ENCODE measurements at places on chromosomes 1 and 21.
A peak's percentile ranks its signal among the peaks of the same experiment; 100 is the strongest.

DNA sequence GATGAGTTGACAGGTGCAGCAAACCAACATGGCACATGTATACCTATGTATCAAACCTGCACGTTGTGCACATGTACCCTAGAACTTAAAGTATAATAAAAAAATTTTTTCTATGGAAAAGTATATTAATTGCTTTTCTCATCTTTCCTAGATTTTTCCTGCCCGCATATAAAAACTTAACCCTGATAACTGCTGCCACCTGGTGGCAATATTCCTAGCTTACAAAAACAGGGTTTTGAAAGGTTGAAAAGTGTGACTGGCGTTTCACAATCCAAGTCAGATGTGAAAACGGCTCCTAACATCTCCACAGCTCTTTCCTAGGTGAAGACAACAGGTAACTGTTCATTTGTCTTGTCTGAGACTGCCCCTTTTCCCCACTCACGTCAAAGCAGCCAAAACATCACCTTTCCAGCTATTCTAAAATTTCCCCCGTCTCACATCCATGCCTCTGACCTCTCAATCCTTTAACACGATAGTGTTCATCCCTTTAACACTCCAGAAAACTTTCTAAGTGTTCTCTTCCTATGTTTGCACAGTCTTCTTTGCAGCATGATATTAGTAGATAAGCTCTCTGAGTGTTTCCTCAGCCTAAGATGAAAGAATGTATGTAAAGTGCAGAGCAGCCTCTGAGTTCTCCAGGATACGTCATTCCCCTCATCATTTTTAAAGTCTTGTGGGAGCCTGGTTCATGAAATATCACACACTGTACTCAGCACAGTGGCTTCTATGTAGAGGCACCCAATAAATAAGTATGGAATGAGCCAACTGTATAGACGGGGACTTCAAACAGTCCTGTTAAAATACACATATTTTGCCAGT lies 27.5 kb downstream of the OVGP1 start:
- H3K27ac ChIP-seq: no peak overlapping the region
- DNase-seq: peak; percentile 33
- H3K4me1 ChIP-seq: no peaks in the 10 kb centered on the region
- peaks cover 10% of the 10 kb centered on the region for H3K27me3 ChIP-seq
- no peaks in the 10 kb centered on the region for H3K36me3 ChIP-seq
- no peak overlapping the region for H3K4me3 ChIP-seq

DNA sequence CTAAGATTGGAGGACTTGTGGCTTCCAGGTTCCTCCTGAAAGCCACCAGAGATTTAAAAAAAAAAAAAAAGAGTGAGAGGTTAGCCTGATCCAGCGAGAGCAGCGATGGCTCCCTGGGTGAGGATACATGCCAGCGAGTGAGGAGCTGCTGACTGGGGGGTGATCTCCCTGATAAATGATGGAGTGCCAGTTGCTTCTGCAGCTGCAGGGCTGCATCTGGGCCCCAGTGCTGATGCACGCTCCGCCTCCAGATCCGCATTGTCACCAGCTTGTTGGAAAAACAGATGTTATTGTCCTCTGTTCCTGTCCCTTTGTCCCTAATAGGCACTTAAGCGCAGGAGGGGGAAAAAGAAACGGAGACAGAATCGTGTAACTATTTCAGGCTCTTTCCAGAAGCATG lies 28.6 kb downstream of the UBIAD1 start:
- H3K27ac ChIP-seq: no peak overlapping the region
- H3K27me3 ChIP-seq: peaks cover 2% of the 10 kb centered on the region
- H3K36me3 ChIP-seq: no peaks in the 10 kb centered on the region
- H3K4me1 ChIP-seq: no peaks in the 10 kb centered on the region
- no peak for DNase-seq

DNA sequence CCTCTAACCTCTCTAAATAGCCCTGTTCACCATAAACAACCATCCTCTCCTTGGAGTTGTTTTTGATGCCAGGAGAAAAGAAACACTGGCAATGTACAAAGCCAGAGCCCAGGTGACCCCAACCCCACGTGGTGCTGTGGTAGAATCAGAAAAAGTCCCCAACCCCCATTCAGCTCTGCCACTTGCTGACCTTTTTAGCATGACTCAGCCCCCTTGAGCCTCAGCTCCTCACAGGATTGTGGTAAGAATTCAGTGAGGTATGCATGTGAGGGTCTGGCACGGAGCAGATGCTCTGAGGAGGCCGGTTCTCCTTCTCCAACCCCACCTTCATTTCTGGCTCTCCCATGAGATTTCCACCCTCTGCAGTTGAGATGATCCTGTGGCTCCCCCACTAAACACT lies 11.1 kb upstream of the CHI3L1 start:
- no peaks in the 10 kb centered on the region for H3K4me1 ChIP-seq
- H3K36me3 ChIP-seq: no peaks in the 10 kb centered on the region
- peaks cover 15% of the 10 kb centered on the region for H3K27me3 ChIP-seq
- no peak overlapping the region for H3K4me3 ChIP-seq

- no peak overlapping the region for H3K27ac ChIP-seq
- H3K4me3 ChIP-seq: no peak overlapping the region
- no peaks in the 10 kb centered on the region for H3K4me1 ChIP-seq
Measured at GRCh38 chr1:88175631-88176226, 508.3 kb upstream of the PKN2 start.

DNA sequence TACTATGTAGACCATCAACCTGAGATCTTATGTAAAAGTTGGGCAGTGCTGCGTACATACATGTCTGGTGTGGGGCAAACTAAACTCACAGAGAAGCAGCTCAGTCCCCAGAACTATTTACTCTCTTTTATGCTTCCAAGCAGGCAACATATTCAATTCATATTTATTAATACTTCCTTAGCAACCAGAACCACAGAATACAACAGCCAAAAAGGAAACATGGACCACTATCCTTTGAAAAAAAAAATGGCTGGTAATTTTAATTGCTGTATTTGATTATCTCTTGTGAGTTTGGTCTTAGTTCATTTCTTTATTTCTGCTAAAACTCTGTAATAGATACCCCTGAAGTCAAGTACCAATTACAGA lies 1.5 kb upstream of the PPP1R15B start:
- DNase-seq: no peak
- no peaks in the 10 kb centered on the region for H3K27me3 ChIP-seq
- H3K4me1 ChIP-seq: peaks cover 19% of the 10 kb centered on the region
- no peak overlapping the region for H3K4me3 ChIP-seq
- peaks cover 32% of the 10 kb centered on the region for H3K36me3 ChIP-seq

- H3K27me3 ChIP-seq: no peaks in the 10 kb centered on the region
- no peak overlapping the region for H3K4me3 ChIP-seq
- H3K4me1 ChIP-seq: no peaks in the 10 kb centered on the region
- H3K27ac ChIP-seq: no peak overlapping the region
- no peak for DNase-seq
Measured at GRCh38 chr1:98559291-98559690, 102.2 kb upstream of the SNX7 start.

GRCh38 chr1:166390366-166391033 lies 223.7 kb upstream of the FAM78B start:
- H3K27me3 ChIP-seq: no peaks in the 10 kb centered on the region
- no peak overlapping the region for H3K4me3 ChIP-seq
- H3K27ac ChIP-seq: no peak overlapping the region
- DNase-seq: no peak
- peaks cover 26% of the 10 kb centered on the region for H3K4me1 ChIP-seq
- H3K36me3 ChIP-seq: no peaks in the 10 kb centered on the region

DNA sequence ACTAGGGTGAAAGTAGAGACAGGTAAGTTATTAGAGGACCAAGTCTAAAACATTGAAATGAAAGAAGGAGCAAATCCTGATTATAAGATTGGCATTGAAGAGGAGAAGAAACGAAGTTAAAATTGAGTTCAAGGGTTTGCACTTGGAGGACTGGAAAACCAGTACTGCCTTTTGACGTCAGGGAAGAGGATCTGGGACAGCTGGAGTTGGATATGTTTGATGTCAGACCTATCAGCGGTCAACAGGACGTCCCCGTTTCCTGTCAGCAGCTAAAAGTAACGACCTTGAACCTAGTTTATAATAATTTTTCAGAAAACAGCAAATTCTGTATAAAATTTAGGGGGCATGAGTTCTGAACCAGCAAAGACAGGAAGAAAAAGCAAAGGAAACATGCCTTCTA lies 1.2 kb upstream of the NID1 start:
- H3K36me3 ChIP-seq: peaks cover 3% of the 10 kb centered on the region
- H3K4me1 ChIP-seq: peaks cover 11% of the 10 kb centered on the region
- DNase-seq: no peak

- no peak overlapping the region for H3K4me3 ChIP-seq
- no peak overlapping the region for H3K27ac ChIP-seq
- peaks cover 8% of the 10 kb centered on the region for H3K4me1 ChIP-seq
- no peak for DNase-seq
- no peaks in the 10 kb centered on the region for H3K36me3 ChIP-seq
Measured at GRCh38 chr1:226943927-226944326, 3.8 kb downstream of the COQ8A start.

DNA sequence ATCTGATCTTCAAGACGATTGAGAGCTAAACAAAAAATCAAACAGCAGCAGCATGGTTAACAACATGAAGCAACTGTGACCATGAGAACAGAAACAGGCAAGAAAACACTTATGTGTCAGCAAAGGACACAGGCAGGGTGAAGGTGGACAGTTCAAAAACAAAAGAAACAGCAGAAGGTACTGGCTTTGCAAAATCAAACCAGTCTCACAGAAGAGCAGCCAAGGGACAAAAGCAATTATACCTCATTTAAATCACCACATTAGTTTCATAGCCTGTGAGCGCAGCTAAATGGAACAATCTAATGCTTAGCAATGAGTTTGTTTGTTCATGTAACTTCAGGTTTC lies 59.1 kb downstream of the CAPN2 start:
- peak overlapping the region; percentile 93 for H3K27ac ChIP-seq
- H3K36me3 ChIP-seq: peaks cover 76% of the 10 kb centered on the region
- no peak for DNase-seq
- H3K4me3 ChIP-seq: no peak overlapping the region
- no peaks in the 10 kb centered on the region for H3K27me3 ChIP-seq

DNA sequence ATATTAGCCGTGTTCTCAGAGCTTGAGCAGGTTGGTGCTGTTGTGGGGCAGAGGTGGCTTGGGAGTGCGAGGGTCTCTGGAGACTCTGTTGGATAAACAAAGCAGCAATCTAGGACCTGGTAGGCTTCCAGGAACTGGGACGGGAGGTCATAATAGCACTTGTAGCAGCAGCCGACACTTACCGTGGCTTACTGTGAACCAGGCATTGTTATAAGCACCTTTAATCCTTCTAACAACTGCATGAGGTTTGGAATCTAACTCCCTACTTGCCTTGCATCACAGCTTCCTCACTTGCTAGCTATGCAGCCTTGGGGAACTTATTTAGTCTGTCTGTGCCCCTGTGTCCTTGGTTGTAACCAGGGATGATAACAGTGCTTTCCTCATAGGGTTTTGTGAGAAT lies 94.9 kb downstream of the NAV1 start:
- no peak for DNase-seq
- H3K36me3 ChIP-seq: peaks cover 4% of the 10 kb centered on the region
- H3K27me3 ChIP-seq: no peaks in the 10 kb centered on the region
- H3K27ac ChIP-seq: no peak overlapping the region
- no peak overlapping the region for H3K4me3 ChIP-seq

DNA sequence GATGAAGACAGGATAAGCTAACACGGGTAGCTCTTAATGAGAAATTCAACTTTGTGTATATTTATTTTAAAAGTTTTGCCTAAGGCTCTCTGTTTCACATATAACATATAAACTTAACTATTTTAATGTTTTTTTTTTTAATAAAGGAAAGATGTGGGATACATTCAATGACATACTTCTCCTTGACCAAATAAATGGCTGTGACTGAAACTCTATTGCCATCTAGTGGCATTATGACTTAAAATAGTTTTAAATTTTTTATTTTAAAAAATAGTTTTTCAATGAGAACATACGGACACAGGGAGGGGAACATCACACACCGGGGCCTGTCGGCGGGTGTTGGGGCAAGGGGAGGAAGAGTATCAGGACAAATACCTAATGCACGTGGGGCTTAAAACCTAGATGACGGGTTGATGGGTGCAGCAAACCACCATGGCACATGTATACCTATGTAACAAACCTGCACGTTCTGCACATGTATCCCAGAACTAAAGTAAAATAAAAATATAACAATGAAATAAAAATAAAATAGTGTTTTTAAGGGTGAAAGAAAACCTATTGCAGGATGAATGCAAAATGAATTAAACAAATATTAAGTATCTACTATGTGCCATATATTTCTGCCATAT lies 83.4 kb downstream of the LYST start:
- DNase-seq: peak; percentile 39
- H3K27ac ChIP-seq: peak overlapping the region; percentile 48
- H3K36me3 ChIP-seq: no peaks in the 10 kb centered on the region
- H3K27me3 ChIP-seq: no peaks in the 10 kb centered on the region

GRCh38 chr1:84758968-84759491 lies 68.8 kb upstream of the SSX2IP start:
- peaks cover 13% of the 10 kb centered on the region for H3K4me1 ChIP-seq
- no peaks in the 10 kb centered on the region for H3K27me3 ChIP-seq
- no peaks in the 10 kb centered on the region for H3K36me3 ChIP-seq
- H3K27ac ChIP-seq: no peak overlapping the region

DNA sequence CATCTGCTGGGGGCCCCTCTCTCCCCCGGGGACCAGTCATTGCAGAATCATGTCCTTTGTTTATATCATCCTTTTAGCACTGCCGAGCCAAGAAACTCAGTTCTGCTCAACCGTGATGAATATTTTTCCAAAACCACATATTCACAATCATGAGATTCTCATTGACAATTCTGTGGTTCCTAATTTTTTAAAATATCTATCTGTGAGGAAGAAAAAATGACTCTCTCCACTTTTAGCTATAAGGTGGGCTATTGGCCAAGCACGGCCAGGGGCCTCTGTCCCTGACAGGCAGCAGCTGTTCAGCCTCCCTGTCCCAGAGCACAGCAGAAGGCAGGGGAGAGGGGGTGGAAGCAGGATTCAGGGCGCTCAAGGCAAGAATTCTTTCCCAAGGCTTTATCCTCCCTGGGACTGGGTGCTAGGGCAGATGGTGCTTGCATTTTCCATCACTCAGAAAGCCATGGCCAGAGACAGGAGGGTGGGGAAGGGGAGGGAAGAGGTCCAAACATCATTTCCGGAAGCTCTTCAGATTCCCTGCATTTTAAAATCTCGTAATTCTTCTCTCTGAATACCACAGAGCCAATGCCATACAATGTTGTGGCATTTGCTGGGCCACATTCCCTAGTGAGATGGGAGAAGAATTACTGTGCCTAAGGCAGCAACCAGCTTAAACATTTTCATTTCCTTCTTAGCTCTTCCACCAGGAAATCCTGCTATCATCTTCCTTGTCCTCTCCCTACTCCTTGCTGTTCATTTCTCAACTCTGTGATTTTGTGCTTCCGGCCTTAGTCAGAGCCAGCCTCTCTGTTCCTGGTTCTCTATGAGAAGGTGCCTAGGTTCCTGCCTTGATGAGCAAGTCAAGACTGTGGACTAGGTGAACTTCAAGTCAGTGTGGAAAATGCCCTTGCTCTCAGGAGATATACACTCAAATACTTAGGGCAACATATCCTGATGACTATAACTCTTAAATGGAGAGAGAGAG lies 60.3 kb downstream of the KCNJ6 start:
- no peak overlapping the region for H3K4me3 ChIP-seq
- H3K4me1 ChIP-seq: peaks cover 29% of the 10 kb centered on the region
- H3K27me3 ChIP-seq: no peaks in the 10 kb centered on the region
- peak; percentile 88 for DNase-seq
- H3K36me3 ChIP-seq: no peaks in the 10 kb centered on the region
- H3K27ac ChIP-seq: peak overlapping the region; percentile 92

GRCh38 chr1:205775717-205776056 lies 405 bp upstream of the RAB29 start:
- H3K27me3 ChIP-seq: no peaks in the 10 kb centered on the region
- no peak overlapping the region for H3K27ac ChIP-seq
- peaks cover 21% of the 10 kb centered on the region for H3K4me1 ChIP-seq
- no peak for DNase-seq
